ENCODE measurements at places on chromosomes 5 and 9.

DNA sequence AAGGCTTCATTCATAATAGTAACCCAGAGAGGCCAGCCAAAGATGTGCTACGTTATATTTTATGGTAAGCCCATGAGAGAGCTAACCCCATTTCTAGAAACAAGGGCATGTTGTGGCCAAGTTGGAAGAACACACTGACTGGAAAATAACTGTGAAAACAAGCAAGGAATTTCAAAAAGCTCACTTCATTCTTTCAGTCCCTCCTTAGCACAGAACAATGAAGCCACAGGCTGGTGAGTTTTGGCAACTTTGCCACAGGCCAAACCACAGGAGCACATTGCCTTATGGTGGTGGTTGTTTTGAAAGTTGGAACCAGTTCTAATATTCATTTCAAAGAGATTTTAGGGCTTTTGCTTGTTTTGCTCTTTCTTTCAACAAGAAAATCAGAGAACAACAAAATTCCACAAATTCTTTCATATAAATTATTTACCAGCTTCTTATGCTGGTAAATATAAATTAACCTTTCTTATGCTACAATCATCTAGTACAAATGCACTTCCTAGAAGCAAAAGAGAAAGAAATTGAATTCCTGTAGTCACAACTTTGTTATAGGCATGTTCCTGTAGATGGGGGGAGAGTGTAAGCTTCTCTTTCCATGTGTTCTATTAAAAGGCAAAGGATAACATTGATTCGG lies 225.4 kb upstream of the RFX3 start:
- no peak for DNase-seq

- no peak for DNase-seq
Observed at GRCh38 chr5:138978581-138978980, 103.4 kb upstream of the LRRTM2 start.

DNA sequence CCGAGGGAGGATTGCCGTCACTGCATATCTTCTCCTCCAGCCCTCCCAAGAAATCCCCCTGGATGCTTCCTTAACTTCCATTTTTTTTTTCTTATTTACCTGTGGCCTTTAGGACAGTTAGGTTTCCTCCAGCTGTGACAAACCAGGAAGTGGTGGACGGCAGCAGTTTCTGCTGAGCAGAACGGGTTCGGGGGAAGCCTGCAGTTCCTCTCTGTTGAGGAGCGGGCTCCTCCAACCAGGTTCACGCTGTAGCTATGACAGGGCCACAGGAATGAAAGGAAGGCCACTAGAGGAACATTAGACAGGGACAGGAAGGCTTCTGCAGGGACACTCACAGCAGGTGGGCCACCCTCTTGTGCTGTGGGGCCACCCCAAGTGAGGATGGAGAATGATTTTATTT lies 76.7 kb upstream of the SYK start:
- DNase-seq, result no peak

- DNase-seq, result no peak
Observed at GRCh38 chr5:179834120-179834519, 13.4 kb downstream of the SQSTM1 start.

DNA sequence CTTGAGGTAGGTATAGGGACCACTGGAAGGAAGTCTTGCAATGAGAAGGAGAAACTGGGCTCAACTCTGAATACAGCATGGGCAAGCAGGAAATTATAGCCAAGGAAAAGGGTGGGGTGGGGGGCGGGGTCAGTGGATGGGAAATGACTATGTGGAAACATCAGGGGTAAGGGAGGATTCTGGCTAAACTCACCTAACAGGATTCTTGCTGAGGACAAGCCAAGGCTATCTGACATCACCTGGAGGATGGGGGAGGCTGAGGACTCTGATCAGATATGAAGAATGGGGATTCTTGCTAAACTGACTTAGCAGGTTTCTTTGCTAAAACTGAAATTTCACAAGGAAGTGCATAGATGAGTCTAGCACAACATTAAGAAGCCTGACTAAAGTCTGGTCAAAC lies 40.8 kb downstream of the CTSL start:
- no peak for DNase-seq

GRCh38 chr9:105858006-105858690 lies 163.8 kb downstream of the TMEM38B start:
- no peak for DNase-seq

DNA sequence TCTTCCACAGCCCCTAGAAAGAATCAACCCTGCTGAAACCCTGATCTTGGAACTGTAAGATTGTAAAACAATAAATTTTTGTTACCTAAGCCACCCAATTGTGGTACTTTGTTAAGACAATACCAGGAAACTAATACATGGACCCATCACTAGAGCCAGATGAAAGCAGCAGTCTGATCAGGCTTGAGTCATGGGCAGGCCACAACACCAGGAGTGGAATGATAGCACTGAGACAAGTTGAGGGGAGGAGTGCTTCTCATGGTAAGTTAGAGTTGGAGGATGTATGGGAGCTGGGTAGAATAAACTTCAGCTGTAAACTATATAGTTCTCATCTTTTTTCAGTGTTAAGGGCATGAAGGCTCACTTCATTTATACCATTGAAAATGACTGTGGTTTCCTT lies 164.4 kb upstream of the OR13F1 start:
- no peak for DNase-seq

DNA sequence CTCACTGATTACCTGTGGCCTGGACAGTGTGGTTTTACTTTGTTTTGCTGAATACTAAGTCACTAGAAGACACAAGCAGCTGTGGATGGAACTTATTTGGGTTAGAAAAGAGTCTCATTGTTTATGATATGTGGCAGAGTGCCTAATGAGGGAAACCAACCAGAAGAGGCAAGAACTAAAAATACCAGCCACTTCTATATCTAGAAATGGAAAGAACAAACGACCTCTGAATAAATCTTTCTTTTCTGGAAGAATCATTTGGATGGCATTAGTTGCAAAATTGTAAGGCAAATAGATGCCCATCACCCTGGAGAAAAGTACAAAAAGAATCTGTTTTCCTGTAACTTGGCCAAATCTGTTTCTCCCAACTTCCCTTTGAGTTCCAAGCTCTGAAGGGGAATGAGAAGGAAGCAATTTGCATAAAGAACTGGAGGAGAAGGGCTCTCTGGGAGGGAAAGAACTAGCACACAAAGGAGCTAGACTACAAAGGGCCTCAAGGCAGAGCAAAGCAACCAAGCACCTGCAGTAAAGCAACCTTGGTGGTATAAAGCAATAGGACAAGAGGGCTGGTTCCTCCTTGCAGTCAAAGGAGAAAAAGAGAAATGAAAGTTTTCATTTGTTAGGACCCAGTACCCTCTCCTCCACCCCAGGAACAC lies 455.4 kb downstream of the CAAP1 start:
- DNase-seq, result no peak

GRCh38 chr9:82574911-82575310 lies 488.0 kb downstream of the RASEF start:
- no peak for DNase-seq

DNA sequence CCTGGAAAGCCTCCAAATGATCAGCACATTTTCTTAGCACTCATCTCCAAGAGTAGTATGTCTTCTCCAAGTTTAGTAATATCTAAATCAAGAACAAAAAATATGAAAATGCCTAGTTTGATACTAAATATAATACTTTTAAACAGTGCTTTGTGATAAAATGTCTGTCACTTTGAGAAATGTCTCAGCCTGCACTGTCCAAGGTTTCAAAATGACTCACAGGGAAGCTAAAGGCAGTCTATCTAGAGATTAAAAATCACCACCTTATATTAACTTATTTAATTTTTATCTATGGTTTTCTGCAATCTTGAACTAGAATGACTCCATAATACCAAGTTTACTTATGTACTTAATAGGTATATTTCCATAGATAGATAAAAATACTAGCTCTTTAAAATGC lies 633.0 kb upstream of the C9orf72 start:
- no peak for DNase-seq

DNA sequence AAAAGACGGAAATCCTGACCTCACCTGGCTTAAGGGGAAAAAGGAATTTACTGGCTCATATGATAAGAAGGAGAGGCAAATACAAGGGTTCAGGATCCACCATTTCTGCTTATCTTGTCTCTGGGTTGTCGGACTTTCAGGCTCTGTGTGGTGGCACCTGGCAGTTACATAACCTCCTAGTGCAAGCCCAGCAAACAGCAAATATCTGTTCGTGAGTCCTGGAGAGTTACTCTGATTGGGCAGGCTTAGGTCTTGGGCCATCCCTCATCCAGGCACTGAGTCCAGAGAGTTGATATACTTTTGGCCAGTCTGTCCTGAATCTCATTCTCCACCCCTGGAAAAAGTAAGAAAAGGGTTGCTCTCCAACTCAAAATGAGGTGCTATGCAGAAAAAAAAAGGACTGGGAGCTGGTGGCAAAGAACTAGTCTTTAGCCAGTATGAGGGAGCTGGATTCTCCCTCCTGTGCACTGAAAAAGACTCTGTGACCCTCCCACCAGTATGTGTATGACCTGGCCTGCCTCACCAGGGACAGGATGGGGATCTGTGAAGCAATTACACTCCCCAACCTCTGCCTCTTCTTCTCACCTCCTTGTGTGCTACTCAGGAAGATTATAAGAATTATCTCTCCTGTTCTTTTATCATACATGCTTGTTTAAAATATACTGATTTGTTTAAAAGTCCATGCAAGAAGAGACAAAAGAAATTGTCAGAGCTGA lies 282.9 kb downstream of the ARHGAP26 start:
- DNase-seq, result no peak
